ENCODE measurements at places on chromosomes 5 and 9. TPM values are rescaled to one million over a fixed set of nuclear protein-coding genes. Genes with fewer than 3 reads are reported as not detected.

ZFP2 gene
- 2.4 TPM for total RNA-seq

KCNT1 gene
- 0.06 TPM for total RNA-seq

CDC20B gene
- not detected for total RNA-seq

SLC34A1 gene
- total RNA-seq = not detected

KIF4B gene
- not detected for total RNA-seq

DNA sequence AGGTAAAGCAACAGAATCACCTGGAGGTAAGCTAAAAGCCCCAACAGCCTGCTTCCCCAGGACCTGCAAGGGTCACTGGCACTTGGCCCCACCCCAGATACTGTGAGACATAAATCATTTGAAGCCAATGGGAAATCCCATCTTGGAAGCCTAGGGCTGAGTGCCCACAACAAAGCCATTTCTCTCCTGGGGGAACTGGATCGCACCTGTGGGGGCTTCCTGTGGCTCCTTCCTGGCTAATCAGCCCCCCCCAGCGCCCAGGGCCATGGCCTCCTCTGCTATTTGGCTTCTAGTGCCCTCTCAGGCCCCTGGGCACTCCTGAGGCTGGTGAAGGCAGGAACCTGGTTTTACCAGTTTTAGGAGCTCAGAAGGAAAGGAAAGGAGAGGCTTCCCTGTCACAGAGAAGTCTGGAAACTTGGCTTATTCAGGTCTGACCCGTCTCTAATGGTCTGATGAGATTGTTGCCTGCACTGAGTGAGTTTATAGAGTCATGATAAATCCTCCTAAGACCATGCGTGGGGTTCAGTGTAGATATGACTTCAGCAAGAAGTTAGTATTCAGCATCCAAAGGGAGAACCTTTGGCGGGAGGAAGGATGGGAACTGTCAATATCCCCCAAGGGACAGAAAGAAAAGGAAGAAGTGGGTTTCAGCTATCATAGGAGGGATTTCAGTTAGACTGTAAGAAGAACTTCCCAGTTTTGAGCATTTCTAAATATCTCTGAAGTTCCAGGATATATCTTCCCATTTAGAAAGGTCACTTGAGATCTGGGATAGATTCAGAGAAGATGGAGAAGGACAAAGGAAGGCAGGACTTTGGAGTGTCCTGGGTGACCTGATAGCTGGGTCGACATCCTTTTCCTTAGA, 1.2 kb downstream of the KCNMB1 start:
- peaks cover 3% of the 10 kb centered on the region for H3K4me1 ChIP-seq
- H3K36me3 ChIP-seq = no peaks in the 10 kb centered on the region
- H3K27me3 ChIP-seq = no peaks in the 10 kb centered on the region
- no peak overlapping the region for H3K27ac ChIP-seq

GRCh38 chr5:119828541-119828940, 199.2 kb downstream of the FAM170A start:
- H3K36me3 ChIP-seq = no peaks in the 10 kb centered on the region
- no peaks in the 10 kb centered on the region for H3K27me3 ChIP-seq
- H3K4me1 ChIP-seq = no peaks in the 10 kb centered on the region
- no peak for DNase-seq

DNA sequence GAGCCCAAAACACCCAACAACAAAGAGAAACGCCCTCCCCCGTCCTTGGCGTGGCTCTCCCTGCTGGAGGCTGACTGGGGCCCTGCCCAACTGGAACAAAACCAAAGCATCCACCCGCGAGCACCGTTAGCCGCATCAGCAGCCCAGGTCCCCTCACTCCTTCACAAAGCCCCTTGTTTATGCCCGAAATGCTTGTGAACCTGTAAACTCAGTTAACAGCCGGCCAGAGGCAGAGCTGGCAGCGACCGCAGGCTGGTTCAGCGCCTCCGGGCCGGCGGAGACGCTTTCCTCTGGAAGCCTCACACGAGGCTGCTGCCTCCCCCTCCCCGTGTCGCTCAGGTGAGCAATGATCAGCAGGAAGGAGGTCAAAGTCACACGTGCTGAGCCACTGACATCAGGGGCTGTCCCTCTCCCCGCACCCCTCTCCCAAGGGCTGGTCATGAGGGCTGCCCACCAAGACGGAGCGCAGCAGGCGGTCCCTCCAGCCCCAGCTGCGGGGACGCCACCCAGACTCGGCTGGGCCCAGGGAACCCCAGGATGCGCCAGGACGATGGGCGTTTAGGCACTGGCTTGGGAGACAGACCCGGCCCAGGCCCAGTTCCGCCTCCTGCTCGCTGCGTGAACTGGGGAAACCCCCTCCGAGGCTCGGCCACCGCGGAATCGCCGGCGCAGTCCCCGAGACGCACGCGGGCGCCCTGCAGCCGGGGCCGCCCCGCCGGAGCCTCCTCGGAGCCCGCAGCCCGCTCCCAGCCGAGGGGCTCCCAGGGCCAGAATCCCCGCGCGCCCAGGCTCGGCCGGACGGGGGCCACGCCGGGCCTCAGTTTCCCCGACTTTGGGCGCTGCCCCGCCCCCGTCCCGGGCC, 563 bp downstream of the SNAPC4 start:
- no peaks in the 10 kb centered on the region for H3K27me3 ChIP-seq
- H3K36me3 ChIP-seq = peaks cover 29% of the 10 kb centered on the region

DNA sequence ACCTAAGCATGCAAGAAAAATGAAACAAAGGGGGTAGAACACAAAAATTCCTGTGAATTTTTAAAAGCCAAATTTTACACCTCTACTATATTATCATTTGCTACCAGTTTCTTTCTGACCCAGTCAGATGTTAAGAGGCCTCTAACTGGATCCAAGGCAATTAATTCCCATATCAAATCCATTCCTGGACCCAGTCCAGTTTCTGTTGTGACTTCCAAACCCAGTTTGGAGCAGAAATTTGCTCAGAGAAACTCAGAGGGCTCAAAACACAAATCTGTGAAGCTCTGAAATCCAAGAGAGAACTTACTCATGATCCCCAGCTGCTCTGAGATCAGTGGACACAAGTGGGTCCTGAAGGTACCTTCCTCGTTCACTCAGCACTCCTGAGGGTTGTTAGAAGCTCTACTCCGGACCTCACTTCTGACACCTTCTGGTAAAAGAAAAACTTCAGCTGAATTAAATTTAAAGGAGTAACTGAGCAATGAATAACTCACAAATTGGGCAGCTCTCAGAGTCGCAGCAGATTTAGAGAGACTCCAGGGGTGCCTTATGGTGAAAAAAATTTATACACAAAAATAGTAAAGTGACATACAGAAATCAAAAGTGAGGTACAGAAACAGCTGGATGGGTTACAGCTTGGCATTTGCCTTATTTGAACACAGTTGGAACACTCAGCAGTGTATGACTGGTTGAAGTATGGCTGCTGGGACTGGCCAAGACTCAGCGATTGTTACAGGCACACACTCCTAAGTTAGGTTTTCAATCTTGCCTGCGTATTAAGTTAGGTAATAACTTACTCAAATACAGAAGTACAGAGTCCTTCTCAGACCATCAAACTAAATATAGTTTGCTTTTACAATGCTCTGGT, 32.4 kb downstream of the INSL4 start:
- H3K4me3 ChIP-seq = no peak overlapping the region
- DNase-seq = no peak
- H3K4me1 ChIP-seq = no peaks in the 10 kb centered on the region
- H3K36me3 ChIP-seq = no peaks in the 10 kb centered on the region
- H3K27me3 ChIP-seq = no peaks in the 10 kb centered on the region
- H3K27ac ChIP-seq = no peak overlapping the region

DNA sequence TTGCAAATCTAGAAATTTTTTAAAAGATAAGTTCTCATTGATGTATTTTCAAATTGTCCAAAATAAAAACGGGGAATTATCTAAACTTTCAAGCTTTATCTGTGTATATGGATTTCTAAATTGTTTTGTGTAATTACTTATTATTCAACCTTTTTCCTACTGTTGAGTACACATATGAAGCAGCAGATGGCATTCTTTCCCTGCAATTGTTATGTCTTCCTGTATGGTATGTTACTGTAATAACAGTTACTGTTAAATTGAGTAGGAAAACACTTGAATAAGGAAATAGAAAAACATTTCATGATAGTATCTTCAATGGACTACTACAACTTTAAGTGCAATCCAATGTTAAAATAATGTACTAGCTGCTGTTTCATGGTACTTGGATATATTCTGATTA, 124.8 kb downstream of the RANBP17 start:
- no peaks in the 10 kb centered on the region for H3K4me1 ChIP-seq
- H3K36me3 ChIP-seq = no peaks in the 10 kb centered on the region
- no peak overlapping the region for H3K4me3 ChIP-seq
- no peak overlapping the region for H3K27ac ChIP-seq

DNA sequence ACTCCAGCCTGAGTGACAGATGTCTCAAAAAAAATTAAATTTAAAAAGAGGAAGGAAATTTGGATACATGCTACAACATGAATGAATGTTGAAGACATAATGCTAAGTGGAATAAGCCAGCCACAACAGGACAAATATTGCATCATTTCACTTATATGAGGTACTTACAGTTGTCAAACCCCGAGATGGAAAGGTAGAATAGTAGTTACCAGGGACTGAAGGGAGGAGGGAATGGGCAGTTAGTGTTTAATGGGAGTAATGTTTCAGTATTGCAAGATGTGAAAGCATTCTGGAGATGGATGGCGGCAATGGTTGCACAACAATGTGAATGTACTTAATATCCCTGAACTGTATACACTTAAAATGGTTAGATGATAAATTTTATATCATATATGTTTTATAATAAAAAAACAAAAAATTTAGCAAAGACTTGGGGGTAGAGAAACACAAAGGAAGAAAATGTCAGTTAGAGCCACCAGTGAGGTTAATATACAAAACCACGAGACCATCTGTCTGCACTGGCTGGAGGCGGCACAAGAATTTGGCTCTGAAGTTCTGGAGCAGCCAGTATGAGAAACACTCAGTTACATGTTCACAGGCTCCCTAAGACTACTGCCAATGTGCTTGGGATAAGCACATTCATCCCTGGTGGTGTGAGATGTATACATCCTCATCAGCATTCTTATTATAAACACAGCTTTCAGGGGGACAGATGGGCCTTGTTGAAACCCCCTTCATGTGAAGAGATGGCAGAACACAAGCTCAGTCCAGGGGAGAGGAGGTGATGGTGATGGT, 37.0 kb upstream of the RPS23 start:
- no peaks in the 10 kb centered on the region for H3K27me3 ChIP-seq
- H3K27ac ChIP-seq = no peak overlapping the region
- no peak overlapping the region for H3K4me3 ChIP-seq
- no peak for DNase-seq

DNA sequence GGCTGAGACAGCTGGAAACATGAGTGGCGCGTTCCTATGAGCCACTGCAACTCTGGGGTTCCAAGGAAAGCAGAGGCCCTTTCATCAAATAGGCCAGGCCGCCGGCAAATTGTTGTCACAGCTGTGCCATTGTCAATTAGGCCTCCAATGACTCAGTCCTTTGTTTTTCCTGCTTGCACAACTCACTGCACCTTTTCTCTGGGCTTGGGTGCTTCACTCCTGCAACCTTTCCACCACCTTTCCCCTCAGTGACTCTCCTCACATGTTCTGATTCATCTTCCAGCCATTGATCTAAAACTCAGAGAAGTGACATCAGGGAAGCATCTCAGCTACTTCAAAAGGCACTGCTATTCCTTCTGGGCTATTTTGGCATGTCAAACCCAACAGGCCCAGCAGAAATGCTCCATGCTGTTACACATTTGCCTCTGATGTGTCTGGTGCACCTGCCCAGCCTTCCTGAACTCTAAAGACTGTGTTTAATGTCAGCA, 653.7 kb downstream of the NR2F1-AS1 start:
- no peak for DNase-seq
- H3K36me3 ChIP-seq = no peaks in the 10 kb centered on the region
- no peak overlapping the region for H3K27ac ChIP-seq
- no peak overlapping the region for H3K4me3 ChIP-seq
- no peaks in the 10 kb centered on the region for H3K4me1 ChIP-seq

DNA sequence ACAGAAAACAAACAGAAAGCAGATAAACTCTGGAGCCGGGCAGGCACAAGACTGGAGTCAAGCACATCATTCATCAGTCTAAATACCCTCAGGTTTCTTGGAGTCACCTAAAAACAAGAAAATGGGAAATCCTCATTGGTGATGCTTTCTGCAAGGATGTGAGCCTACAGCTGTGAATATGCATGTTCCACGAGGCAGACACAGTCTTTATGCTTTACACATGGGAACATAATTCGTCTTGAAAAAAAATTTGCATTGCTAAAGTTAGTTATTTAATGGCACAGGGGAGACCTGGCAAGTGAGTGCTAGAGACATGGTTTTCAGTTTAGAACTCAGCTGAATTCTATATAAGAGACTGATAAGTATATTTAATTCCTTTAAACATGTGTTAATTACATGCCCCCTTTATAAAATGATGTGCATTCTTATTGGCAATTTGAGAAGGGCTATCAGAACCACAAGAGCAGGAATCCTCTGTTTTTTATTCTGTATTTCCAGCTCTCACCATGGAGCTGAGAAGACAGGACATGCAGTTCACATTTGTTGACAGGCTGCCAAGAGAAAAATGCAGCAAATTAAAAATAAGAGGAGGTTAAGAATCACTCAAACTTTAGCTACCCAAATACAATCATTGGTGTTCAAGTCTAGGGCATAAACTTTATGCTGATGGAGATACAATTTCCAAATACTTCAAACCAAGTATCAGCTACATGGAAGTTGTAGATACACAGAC, 438.0 kb upstream of the MPDZ start:
- no peak for DNase-seq
- no peaks in the 10 kb centered on the region for H3K27me3 ChIP-seq
- H3K4me3 ChIP-seq = no peak overlapping the region

GRCh38 chr5:172715421-172715780, 55.6 kb downstream of the DUSP1 start:
- H3K36me3 ChIP-seq = no peaks in the 10 kb centered on the region
- peaks cover 11% of the 10 kb centered on the region for H3K4me1 ChIP-seq
- H3K4me3 ChIP-seq = no peak overlapping the region
- H3K27me3 ChIP-seq = no peaks in the 10 kb centered on the region

DNA sequence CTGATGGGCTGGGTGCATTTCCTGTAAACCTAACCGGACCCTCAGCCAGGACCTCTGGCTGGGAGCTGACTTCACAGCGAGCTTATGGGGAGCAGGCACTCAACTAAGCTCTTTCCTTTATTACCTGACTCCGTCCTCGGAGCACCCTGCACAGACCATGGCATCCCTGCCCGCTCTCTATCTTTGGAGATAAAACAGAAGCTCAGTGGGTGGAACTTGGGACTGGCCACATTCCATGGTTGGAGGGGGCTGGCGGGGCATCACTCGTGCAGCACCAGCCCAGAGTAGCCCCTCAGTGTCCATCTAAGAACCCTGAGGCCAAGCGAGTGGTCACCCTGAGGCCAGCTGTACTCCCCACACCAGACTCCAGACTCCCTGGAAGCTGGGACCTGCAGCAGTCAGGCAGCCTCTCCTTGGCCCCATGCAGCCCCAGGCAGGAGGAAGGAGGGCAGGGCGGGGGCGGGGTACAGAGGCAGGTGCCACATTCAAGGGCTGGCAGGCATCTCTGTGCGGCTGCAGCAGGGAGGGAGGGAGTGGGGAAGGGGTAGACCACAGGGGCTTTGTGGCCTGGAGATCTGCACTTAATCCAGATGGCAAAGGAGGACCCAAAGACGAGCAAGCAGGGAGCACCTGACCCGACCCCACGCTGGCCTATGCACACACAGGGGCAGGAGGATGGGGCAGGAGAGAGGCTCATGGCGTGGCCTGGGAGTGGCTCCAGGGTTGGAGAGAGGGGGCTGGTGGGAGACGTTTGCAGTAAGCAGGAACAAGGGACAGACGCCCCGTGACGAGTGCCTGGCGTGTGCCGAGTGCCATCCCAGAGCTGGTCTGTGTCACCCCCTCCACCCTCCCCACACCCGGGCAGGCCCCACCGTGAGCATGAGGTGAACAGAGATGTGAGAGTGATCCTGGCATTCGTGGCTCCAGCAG, 26.1 kb downstream of the GLT6D1 start:
- H3K27me3 ChIP-seq = no peaks in the 10 kb centered on the region
- no peak for DNase-seq
- H3K4me3 ChIP-seq = no peak overlapping the region
- H3K36me3 ChIP-seq = no peaks in the 10 kb centered on the region
- no peak overlapping the region for H3K27ac ChIP-seq

All from CD4-positive, alpha-beta memory T cell (primary cell).